ENCODE measurements at places on chromosomes 4 and X.

DNA sequence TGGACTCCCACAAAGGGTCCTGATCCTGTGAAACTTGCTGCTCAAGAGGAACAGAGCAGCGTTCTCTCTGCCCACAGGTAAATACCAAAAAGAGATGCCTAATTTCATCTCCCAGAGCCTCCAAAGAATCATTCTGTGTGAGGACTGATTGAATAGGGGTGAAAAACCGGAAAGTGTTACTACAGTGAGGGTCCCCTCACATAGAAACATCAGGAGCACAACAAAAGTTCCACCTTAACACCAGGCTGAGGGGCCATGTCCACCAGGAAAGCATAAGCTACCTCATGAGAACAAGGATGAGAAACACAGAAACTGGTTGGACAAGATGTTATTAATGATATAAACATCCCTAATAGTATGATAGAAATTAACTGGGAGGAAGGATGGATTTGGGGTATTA, 140.9 kb downstream of the NWD2 start:
- no peak for DNase-seq

DNA sequence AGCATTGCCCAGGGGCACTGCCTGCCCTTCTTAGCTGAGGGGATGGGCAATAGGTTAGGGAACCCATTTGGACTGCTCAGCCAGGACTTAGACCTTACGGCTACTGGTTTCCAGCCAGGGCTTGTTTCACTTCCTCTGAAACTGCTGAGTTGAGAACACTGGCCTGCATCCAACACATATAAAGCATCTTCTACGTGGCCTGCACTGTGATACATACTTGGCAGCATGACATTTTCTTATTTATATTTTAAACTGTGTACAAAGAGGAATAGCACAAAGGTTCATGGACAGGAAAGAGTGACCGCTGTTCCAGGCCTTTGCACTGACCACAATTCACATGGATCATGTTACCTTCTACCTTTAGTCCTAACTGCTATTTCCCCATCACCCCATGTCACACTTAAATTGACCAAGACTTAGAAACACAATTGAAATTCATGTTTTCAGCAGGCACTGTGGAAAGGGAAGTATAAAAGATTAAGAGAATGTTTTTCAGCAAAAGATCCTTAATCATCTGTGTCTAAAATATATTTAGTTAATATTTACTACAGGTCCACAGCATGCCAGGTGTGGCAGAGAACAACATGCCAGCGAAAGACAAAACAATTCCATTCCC, 43.7 kb downstream of the NLGN4X start:
- no peak for DNase-seq

GRCh38 chr4:25795566-25796454, 67.0 kb downstream of the SEL1L3 start:
- no peak for DNase-seq

GRCh38 chr4:36027203-36027602, 217.1 kb downstream of the ARAP2 start:
- DNase-seq: no peak

GRCh38 chrX:10172877-10173276, 16.1 kb downstream of the CLCN4 start:
- DNase-seq: no peak

GRCh38 chrX:85851418-85851817, 195.9 kb downstream of the CHM start:
- no peak for DNase-seq

- no peak for DNase-seq
Measured at GRCh38 chr4:64715741-64716140, 306.5 kb upstream of the TECRL start.

- peak; percentile 42 for DNase-seq
Measured at GRCh38 chr4:138910914-138911336, 104.7 kb upstream of the NOCT start.

DNA sequence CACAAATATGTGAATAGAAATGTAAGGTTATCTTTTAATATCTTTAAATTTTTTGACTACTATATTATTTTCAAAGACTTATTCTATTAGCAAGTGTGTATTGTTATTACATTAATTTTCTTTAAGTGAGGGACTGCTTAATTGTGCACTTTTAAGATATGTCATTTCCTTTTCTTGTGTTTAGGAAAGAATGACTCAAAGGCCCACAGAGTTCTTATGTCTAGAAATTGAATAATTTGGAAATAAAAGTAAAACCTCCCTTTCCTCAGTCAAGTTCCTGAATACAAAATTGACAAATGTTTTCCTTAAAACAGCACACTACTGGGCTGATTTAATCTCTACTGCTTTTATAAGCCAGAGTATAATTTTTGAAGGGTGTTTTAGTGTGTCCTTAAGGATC, 169.7 kb downstream of the TMEM47 start:
- no peak for DNase-seq

GRCh38 chrX:101430457-101431078, 22.5 kb downstream of the HNRNPH2 start:
- no peak for DNase-seq

GRCh38 chrX:151132531-151132930, 43.9 kb upstream of the GPR50 start:
- DNase-seq: no peak

- DNase-seq: no peak
Measured at GRCh38 chrX:101462892-101463291, 22.4 kb upstream of the ARMCX4 start.

GRCh38 chr4:75723163-75724065, 963 bp upstream of the USO1 start:
- DNase-seq: no peak

GRCh38 chrX:49842621-49843020, 13.5 kb downstream of the PAGE4 start:
- DNase-seq: no peak

- DNase-seq: no peak
Measured at GRCh38 chr4:179836179-179837075, 2394.2 kb upstream of the AGA start.

DNA sequence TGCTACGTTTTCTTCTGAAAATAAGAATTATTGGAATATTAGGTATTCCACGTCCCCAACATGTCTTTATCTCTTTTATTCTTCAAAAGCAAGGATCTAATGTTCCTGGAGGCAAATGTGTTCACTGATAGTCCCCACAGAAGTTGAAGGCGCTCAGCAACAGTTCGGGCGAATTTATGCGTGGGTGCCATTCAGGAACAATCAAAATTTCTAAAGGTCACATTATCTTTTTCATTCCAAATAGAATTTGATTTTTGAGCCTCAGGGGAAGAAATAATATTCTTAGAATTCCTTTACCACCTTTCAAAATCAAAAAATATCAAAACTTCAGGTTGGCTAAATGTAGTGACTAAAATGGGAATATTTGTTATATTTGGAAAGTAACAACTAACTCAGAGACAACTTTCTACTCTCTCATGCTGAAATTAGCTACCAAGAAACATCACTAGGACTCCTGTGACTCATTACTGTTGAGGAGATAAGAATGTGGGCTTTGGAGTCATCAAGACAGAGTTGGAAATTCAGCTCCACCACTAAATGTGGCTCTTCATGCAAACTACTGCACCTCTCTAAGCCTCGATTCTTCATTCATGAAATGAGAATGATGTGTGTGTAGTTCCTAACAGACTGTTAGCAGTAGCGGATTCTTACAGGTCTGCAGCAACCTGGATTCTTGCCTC, 72.3 kb upstream of the KIT start:
- DNase-seq: no peak

DNA sequence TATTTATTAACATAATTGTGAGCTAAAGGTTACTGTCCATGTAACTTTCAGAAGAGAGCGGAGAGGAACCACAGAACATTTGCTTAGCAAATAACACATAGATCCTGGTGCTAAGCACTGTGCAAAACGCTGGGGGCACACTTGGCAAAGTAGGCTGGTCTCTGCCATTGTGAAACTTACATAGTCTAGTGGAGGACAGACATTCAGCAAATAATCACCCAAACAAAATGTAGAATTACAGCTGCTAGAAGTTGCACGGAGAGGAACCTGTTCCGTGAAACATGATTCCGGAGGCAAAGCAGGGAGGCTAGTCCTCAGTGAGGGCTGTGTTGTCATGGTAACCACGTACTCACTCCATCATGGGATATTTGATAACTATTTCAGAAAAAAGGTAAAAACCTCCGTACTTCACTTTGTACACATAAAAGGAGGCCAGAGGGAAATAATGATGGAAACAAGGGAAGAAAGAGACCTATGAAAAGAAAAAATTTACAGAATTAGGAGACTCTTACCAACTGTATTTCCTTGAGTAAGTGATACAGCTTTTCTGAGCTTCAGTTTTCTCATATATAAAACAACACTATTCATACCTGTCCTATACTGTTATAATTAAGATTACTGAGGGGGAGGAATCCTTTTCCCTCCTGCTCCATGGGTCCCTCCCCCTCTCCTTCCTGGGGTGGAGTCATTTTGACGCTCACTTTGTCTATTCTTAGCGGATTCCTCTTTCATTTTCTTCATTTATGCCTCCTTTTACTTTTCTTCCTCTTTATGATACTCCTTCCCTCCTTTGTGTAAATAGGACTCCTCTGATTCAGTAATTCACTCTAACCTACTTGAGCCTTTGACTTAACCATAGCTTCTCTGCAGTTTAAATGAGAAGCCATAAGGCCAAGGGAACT, 825 bp upstream of the RASGEF1B start:
- no peak for DNase-seq

- DNase-seq: peak; percentile 61
Measured at GRCh38 chr4:78644744-78645330, 93.3 kb downstream of the ANXA3 start.

- DNase-seq: peak; percentile 67
Measured at GRCh38 chr4:26248647-26249046, 72.2 kb upstream of the RBPJ start.

DNA sequence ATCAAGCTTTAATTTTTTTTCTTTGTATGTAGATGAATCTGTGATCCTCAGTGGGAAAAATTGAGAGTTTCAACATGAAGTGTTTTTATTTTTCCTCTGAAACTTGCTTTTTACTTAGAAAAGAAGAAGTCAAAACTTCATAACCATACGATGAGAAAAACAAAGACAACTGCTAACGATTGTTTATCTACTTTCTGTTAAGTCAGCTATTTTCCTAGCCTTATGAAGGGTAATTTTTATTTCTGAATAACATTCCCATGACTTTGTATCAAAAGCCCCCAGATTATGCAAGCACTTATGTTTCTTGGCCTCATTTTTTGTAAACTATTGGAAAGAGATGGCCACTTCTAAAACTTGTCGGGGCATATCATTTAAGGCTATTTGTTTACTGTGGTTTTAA, 645.1 kb upstream of the PRKX start:
- DNase-seq: no peak

- no peak for DNase-seq
Measured at GRCh38 chrX:40104985-40105834, 7.5 kb upstream of the BCOR start.

GRCh38 chr4:128782875-128783614, 26.5 kb upstream of the JADE1 start:
- no peak for DNase-seq

GRCh38 chr4:120728892-120729675, 193.4 kb downstream of the PRDM5 start:
- no peak for DNase-seq

DNA sequence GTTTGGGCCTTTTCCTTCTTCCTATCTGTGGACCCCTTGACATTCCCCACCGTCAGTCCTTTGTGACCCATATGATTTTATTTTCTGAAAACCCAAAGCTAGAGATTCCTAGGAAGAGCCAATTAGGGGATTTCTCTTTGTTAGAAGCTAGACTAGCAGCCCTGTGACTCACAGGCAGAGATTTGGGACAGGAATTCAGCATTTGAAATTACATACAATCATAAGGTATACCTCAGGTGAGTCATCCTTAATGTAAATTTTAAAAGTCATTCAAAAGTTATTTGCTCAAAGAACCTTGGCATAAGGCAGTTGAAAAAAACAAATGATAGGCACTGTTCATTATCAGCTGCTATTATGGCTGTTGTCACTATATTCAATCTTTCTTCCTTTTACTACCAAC, 40.6 kb downstream of the USP26 start:
- DNase-seq: no peak

GRCh38 chr4:139144911-139145551, 32.0 kb downstream of the ELF2 start:
- DNase-seq: no peak

GRCh38 chrX:72716766-72717165, 2.7 kb upstream of the PHKA1 start:
- no peak for DNase-seq

DNA sequence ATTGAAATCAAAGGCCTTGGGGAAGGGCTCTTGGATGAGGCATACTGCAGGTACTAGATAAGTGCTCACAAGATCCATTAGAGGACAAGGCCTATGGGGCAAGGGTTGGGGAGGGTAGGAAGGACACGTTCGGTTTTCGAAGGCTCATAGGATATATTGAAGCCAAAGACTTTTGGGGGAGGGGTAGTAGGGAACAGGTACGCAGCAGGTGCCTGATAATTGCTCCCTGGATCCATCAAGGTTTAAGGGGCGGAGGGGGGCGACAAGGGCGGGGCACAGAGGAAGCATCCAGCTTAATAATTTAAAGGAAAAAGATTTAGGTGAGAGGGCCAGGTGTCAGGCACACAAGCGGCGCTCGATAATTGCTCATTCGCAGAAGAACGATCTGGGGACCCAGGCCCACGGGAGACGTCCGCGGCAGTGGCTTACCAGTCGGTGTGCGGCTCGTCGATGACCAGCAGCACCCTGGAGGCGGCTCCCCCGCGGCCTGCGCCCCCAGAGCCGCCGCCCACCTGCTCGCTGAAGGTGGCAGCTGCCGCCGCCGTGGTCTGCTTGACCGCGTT, 653 bp downstream of the SYN1 start:
- DNase-seq: no peak

DNA sequence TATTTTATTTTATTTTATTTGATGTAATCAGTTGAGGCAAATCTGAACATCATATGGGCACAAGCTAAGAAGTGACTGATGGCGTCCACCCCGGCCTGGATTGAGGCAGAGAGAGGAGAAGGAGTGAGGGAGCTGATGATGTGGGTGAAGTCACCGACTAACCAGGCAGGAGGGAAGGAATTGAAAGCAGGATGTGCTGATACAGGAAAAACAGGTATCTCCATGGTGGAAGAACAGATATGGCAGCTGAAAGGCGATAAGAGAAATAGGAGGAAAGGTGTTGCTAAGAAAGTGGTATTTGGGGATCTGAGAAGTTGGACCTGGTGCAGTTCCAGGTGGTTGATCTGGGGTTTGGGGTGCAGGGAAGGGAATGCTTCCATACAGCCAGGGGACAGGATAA, 37.6 kb upstream of the GYPB start:
- no peak for DNase-seq

GRCh38 chrX:123581586-123581985, 151.3 kb downstream of the THOC2 start:
- no peak for DNase-seq

DNA sequence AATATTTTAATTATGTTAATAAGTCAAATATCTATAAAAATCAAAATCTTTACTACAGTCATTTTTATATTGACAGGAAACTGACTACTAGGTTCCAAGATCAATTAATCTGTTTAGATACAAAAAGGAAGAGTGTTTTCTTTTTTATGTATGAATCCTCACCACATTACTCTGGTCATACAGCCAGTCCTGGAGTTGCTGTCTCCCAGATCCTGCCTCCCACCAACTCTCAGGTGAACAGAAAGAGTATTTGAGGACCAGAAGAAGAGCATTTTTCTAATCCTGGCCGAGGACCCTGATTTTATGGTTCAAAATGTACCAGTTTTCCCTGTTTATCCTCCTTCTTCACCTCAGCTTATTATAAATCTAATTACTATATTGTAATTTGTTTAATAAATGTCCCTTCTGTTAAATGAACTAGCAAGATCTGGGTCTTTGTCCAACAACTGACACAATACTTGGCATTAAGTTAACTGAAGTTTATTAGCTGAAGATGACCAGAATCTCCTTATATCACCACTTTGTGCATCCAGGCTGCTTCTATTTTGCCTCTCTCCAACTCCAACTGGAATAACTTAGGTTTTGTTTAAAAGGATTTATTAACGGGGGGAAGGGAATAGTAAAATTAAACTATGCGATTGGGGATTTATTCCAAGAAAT, 224.4 kb upstream of the PCDH7 start:
- no peak for DNase-seq

Measured in AG09319 (cell line).